ENCODE measurements at places on chromosomes 4 and X.

DNA sequence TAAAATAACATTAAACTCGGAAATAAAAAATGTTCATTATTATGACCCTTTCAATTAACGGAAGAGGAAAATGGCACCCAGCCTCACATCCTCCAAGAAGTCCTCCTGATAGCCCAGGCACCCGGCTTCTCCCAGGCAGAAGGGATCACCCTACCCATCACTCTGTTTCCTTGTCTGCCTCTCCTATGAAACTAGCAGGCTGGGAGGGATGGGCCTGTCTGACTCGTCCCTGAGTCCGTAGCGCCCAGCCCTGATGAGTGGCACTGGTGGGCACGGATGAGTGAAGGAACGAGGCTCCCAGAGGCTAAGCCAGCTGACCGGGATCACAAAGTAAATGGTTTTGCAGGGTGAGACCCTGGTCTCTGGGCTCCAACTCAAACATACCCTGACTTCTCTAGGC is 28.6 kb upstream of the KIAA0232 start:
- DNase-seq = no peak

- no peak for DNase-seq
Observed at GRCh38 chrX:86910602-86911311, 606.8 kb upstream of the KLHL4 start.

DNA sequence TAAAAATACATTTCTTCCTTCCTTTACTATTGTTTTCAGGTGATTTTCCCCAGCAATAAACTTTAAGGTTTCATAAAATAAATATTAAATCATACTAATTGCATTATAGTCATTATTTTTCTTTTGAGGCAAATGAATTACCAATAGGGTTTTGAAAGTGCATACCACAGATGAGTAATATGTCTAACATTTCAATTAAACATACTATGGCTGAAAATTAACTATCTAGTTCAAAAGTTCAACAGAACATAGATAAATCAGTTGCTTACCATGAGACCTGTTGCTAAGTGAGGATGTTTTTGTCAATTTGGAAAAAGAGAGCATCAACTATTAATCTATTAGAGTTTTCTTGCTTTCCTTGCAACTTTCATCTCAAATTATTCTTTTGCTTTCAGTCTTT is 35.0 kb downstream of the NPY5R start:
- no peak for DNase-seq

- no peak for DNase-seq
Observed at GRCh38 chr4:21848021-21848420, 100.6 kb downstream of the KCNIP4 start.

DNA sequence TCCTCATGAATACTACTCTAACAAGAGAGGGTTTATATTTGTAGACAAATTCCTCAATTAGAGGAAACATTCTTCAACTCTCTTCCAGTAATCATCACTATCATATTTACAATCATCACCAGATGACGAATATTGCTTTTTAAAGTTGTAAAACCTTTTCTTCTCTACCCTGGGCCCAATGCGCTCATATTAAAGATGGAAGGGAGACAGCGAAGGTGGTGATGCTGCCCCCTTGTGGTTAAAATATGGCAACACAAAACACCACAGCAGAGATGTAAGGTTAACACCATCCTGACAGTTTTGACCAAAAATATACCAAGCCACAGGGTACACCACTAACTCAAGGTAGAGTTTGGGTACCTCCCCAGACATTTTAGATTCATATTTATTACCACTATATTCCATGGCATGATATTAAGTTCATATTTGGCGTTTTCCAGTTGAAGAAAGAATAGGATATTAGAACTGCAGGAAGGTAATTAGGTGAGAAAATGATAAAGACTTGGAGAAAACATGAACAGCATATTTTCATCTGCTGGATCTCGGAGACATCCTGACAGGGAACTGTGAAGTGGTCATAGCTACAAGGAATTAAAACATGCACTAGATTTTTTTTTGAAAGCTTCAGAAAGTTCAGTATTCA is 72.8 kb downstream of the SLC9A7 start:
- peak; percentile 18 for DNase-seq

DNA sequence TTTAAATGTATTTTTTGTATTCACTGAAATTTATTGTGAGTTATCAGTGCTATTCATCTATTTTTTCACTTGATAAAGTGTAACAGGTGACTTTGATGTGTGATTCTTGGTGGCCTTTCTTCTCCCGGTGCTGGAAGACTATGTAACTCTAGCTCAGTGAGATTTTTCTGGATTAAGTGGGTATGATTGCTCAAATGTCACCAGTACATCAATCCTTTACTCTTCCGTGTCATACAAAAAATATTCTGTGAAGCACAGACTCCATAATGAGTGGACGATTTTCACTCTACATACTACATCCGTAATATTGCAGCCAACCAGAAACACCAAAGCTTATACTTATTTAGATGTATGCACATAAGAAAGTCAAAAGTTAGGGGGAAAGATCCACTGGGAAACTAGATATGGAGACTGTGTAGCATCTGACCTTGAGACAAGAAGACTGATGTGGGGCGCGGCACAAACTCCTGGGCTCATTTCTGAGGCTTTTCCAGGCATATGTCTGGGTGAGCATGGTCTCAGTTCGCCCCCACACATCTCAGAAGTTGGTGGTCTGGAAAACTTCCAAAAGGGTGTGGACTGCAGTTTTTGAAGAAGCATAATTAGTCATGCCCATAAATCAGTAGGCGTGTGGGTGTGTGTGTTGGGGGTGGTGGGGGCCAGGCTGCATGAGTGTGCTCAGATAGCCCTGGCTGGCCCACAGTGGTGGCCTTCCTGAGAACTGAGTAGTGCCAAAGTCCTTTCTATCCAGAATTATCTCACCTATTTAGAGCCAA is 53.9 kb upstream of the TENM3 start:
- DNase-seq = no peak

- DNase-seq = no peak
Observed at GRCh38 chr4:107877361-107877760, 52.6 kb downstream of the SGMS2 start.

GRCh38 chrX:316351-317325 is 2.0 kb downstream of the GTPBP6 start:
- no peak for DNase-seq

DNA sequence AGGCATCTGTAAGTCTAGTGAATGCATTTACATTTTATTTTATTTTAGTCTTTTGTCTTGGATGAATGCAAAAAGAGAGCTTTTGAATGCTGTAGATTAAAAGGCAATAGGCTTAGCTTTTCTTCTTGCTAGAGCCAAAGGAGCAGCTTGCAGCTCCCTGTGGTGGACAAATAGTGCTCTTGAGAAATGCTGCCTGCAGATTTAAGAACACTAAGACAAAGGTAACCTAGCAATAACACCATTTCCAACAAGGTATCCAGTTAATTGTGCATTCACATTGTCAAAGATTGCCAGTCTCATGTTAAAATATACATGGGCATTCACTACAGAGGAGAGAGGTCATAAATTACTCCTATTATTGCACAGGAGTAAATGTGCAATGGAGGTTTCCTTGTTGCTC is 859.2 kb upstream of the PRKX start:
- DNase-seq = no peak

DNA sequence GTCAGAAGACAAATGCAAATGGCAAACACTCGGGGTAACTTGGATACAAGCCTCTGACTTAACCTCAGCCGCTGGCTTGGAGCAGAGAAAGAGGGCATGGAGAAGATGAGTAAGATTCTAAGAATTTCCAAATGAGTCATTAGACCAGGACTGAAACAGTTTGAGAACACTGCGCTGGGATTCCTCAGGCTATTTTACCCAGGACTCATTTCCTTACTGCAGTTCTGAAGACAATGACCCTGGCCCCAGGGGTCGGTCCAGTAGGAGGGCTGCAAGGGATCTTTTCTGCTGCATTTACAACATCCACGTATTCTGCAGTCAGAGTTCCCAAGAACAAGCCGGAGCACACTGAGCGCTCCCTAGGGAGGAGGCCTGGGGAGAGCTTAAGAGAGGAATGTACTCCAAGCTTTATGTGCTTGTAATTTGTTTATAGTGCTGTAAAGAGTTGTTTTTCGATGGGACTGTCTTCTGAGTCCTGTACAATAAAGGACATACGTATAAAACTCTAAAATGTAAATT is 27.3 kb upstream of the SORBS2 start:
- no peak for DNase-seq

DNA sequence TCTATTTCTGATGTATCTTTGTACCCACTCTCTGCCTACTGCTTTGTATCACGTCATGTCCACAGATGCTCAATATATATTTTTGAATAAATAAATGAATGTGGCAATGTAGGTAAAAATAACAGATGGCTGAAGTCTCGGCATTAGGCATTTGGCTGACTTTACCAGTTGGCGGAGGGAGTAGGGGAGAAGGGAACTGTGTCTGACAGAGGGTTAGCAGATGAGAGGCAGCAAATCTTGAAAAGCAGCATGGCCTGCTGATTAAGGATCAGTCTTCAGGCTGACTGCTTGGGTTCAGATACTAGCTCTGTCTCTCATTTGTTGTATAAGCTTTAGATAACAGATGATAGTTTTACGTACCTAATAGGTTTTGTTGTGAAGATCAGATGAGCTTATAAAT is 31.9 kb upstream of the RASGEF1B start:
- no peak for DNase-seq

GRCh38 chr4:8063974-8064563 is 94.5 kb downstream of the ABLIM2 start:
- no peak for DNase-seq

DNA sequence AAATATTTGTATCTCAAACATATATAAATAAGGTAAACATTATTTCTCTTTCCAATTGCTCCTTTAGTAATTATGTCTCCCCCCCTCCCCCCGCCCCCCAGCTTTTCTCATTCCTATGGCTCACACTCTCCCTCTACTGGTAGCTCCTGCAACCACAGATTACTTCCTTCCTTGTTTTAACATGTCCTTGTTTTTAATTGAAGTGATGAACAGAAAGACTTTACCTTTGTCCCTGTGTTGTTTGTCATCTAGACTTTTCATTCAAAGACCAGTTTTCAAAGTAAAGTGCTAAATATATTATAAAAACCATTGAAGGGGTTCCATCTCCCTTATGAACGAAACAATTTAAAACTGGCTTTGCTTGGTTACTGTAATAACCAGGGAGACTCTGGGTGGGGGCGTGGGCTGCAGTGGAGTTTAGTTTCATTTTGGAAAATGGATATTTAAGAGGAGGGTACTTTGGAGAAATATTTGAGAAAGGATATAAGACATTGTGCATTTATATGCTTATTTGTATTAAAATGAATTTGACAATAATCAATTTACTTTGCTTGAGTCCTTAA is 352.9 kb downstream of the RAPGEF2 start:
- peak; percentile 8 for DNase-seq

DNA sequence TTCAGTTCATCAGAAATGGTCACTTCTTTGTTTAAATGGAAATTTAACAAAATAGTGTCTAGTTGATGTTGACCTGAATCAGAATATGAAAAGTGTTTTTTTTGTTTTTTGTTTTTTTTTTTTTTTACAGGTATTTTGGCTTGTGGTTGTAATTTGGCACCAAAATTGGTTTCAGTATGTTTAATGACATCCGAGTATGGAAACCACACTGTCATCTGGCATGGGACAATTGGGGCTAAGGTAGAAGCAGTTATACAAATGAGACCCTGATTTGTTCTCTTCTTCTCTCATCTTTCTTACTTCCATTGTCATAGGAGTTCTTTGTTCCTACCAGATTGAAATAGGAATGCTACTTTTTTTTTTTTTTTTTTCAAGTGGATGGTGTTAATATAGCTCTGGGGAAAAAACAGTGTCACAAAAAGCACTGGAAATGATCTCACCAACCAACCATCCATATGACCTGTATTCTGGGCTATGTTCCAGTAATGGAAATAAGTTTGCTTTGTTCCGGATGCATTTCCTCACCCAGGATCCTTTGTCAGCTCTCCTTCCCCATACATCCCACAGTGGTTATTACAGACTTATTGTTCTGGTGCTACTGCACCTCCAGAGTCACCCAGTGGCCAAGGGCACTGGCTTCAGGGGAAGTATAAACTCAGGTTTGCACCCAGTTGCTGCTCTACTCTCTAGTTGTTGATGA is 95.8 kb downstream of the ATXN3L start:
- DNase-seq = no peak

DNA sequence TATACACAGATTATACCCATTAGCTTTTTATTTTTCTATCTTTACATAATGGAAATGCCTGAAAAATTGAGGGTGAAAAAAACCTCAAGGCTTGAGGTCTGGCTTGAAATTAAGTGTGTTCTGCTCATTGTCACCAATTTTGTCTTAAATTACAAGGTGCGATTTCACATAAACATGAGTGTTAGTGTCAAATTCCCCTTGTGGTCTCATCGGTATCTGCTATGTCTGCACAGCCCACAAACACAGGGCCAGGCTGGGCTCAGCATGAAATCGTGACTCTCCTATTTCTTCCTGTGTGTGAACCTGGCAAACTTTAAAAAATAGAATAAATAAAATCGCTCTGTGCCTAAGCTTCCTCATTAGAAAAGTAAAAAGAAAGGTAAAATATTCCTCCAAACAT is 109.1 kb downstream of the CRLF2 start:
- no peak for DNase-seq

- DNase-seq = peak; percentile 17
Observed at GRCh38 chr4:101191302-101192098, 155.8 kb downstream of the PPP3CA start.

DNA sequence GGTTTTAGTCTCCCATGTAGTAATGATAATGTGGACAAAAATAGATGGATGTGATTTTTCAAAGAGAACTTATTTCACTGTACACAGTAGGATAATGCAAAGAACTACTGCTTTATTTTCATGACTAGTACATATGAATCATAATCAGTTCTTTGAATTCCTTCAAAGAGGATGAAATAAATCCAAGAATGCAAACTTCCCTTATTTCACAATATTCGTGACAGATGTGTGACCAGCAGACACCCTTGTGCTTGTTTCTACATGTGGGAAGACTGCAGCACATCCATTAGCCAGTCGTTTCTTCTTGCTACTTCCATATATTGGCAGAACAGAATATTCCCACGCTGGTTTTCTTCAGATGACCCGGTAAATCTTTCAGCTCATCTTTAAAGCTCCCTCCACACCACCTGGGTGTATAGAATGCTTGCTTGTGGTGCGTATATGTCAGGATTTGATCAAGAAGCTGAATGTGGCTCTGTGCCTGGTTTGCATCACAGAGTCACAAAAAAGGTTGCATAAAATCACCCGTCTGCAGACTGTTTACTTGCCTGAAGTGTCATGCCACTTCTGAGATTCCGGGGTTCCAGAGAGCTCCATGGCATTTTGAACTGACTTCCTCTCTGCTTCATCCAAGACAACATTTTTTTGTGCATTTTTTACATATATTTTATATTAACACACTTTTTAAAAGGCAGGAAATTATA is 47.7 kb upstream of the FAT4 start:
- DNase-seq = no peak
